ENCODE measurements at places on chromosomes 12 and 14.
A peak's percentile ranks its signal among the peaks of the same experiment; 100 is the strongest.

DNA sequence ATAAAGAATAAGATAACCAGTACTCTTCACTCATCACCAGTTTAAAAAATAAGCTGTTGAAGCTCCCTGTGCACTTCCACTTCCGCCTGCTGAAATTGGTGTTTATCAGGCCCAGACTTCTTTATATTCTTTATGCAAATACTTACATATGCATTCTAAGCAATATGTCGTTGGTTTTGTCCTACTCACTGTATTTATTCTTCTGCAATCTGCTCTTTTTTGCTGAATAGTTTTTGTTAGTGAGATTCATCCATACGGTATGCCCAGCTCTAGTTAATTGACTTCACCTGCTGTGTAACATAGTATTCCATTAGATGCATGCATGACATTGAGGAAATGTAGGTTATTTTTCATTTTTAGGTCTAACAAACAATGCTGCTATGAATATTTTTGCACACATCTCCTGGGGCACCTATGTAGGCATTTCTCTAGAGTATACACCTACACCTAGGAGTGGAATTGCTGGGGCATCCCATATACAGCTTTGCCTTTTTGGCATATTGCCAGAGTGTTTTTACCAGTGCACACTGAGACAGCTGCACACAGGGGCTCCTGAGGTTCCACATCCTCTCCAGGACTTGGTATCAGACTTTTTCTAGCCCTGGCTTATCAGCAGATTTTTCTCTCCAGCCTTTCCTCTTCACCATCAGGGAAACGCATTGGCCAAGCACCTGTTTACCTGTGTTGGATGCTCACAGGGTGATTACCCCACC is 1.0 kb upstream of the NRIP2 start:
- peak; percentile 7 for DNase-seq

DNA sequence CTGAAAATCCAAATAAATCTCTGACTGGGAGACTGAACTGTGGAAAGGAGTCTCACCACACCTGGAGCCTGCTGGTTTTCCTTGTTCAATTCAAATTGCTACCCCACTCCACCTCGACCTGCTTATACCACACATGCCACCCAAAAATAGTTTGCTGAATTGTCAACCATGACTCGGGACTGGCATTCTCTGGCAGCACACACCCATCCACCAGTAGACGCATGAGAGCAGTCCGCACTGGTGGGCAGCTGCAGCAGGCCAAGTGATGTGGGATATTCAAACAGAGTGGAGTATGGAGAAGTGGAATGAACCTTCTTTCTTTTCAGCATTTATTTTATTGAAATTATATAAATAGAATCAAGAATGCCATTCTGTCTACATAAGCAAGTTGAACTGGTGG is 38.7 kb upstream of the SYCP3 start:
- no peak for DNase-seq

DNA sequence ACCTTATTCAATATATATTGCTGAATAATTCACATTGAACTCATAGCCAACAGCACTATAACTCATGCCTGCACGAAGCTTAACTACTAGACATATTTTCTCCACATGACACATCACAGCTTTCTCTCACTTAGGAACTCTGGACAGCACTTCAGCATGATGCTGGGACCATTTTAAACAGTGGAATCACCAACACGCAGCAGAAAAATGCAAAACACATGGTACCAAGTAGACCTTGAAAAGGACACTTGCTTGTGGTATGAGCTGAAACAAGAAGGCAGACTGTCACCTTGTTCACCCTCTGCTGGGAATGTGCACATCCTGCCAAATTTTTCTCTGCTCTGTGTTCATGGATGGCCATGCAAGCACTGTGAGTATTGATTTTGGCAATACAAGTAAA is 34.8 kb upstream of the CD9 start:
- DNase-seq = no peak

GRCh38 chr12:53195516-53196420 is 11.3 kb downstream of the ITGB7 start:
- no peak for DNase-seq

GRCh38 chr14:91299121-91300115 is 54.9 kb upstream of the GPR68 start:
- no peak for DNase-seq

- no peak for DNase-seq
Measured at GRCh38 chr12:30882706-30883105, 43.8 kb upstream of the TSPAN11 start.

GRCh38 chr14:48690349-48690748 is 895.8 kb downstream of the RPS29 start:
- no peak for DNase-seq

DNA sequence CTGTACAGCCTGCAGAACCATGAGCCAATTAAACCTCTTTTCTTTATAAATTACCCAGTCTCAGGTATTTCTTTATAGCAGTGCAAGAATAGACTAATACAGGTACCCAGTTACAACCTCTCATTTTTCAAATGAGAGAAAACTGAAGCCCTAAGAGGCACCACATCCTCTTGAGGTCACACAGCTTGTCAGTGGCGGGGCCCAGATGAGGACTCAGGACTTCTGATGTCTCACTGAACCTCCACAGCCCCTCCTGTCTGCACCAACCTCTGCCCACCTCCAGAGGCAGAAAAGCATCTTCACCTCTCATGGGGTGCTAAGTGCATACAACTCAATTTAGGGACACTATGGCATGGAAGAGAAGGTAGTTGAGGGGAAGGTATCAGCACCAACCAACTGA is 120.7 kb downstream of the CRACR2A start:
- no peak for DNase-seq

- no peak for DNase-seq
Measured at GRCh38 chr12:98736352-98737321, 91.5 kb downstream of the APAF1 start.

DNA sequence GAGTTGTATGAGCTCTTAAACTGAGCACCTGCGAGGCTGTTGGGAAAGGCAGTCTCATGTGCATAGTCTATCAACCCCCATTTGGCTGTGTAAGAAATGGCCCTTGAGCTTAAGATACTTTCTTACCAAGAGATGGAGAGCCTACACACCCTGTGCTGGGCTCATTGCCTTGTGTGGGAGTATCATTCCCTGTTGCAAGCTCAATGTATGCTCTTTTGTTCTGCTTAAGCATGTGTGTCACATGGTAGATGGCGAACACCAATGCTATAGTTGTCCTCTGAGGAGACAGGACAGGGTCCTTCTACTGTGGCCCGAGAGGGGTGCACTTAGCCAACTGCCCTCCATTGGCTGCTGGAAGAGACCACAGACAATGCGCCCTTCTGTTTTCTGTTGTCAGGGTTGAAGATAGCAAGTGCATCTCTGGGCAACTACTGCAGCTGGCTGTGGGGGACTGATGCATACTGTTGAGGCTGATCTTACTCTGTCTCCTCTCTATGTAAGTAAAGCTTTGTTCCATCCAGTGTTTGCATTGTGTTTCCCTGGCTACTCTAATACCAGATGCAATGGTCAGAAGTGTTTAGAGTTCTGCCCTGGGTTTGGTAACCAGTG is 79.5 kb downstream of the PTPRB start:
- DNase-seq = no peak

DNA sequence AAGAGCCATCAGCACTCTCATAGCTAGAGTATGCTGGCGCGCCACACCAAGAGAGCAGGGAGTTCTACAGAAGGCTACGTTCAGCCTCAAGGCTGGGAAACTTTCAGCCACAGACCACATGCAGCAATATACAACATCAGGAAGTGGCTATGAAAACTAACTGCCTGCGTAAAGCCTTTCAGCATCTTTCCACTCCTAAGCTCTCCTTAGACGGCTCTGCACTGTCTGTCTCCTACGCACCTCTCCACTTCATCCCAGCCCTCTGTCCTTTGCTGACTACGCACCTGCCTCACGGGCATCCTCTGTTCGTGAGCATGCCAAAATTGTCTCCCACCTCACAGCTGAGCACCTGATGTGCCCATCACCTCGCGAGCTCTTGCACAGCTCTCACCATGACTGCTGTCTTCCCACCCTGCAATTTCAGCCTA is 9.7 kb downstream of the MPHOSPH9 start:
- no peak for DNase-seq

GRCh38 chr12:51911788-51912711 is 4.7 kb downstream of the ACVRL1 start:
- peak; percentile 51 for DNase-seq

- no peak for DNase-seq
Measured at GRCh38 chr12:128644664-128645296, 179.0 kb downstream of the SLC15A4 start.

GRCh38 chr14:25041898-25042297 is 8.0 kb downstream of the STXBP6 start:
- no peak for DNase-seq

GRCh38 chr12:570921-571794 is 92.1 kb downstream of the NINJ2 start:
- DNase-seq = no peak

- no peak for DNase-seq
Measured at GRCh38 chr12:118655588-118655987, 279.2 kb downstream of the SUDS3 start.

DNA sequence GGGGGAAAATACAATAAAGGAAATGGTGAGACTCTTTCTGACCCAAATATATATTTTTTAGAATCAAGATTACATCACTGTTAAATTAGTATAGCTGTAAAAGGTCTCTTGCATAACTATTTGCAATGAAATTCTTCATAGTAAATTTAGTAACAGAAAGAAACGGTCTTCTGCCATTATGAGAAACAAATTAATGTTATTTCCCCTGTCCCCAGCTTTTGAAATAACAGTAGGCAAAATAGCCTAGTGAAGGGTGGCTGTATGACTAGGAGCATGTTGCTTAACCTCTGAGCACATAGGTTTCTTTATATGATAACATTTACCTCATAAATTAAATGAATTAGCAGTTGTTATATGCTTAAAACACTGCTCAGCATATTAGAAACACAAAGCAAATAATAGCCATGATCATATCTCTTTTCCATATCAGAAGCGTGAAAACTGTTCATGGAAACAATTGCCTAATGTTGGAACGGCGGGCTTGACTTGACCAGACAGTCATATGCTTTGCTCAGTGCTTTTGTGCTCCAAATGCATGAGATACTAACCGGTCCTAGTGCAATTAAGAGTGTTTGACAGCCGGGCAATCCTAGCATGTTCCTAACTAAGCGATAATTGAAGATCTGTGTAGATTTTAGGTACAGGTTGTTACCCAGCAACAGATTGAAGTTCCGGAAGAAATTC is 24.0 kb downstream of the BHLHE41 start:
- DNase-seq = no peak

DNA sequence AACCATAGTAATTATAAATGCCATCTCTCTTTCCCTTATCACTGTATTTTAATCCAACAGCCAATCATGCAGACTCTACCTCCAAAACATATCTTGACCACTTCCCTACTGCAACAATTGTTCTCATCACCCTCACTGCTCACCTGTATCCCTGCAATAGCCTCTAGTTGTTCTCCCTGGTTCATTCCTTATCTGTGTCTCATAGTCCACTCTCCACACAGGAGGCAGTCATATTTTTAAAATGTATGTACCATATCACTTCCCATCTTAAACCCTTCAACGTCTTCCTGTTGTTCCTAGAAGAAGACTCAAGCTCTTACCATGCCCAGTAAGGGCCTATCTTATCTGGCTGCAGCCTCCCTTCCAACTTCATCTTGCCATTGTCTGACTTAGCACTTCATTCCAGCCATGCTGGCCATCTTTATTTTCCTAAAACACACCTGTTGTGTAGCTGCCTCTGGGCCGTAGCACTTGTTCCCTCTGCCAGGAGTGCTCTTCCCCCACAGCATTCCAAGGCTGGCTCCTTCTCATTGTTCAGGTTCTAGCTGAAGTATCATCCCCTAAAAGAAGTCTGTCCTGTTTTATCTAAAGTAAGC is 27.8 kb upstream of the BHLHE41 start:
- no peak for DNase-seq

GRCh38 chr12:57842342-57843294 is 3.9 kb downstream of the CTDSP2 start:
- no peak for DNase-seq

GRCh38 chr12:73106296-73106695 is 834.1 kb downstream of the TRHDE start:
- no peak for DNase-seq

DNA sequence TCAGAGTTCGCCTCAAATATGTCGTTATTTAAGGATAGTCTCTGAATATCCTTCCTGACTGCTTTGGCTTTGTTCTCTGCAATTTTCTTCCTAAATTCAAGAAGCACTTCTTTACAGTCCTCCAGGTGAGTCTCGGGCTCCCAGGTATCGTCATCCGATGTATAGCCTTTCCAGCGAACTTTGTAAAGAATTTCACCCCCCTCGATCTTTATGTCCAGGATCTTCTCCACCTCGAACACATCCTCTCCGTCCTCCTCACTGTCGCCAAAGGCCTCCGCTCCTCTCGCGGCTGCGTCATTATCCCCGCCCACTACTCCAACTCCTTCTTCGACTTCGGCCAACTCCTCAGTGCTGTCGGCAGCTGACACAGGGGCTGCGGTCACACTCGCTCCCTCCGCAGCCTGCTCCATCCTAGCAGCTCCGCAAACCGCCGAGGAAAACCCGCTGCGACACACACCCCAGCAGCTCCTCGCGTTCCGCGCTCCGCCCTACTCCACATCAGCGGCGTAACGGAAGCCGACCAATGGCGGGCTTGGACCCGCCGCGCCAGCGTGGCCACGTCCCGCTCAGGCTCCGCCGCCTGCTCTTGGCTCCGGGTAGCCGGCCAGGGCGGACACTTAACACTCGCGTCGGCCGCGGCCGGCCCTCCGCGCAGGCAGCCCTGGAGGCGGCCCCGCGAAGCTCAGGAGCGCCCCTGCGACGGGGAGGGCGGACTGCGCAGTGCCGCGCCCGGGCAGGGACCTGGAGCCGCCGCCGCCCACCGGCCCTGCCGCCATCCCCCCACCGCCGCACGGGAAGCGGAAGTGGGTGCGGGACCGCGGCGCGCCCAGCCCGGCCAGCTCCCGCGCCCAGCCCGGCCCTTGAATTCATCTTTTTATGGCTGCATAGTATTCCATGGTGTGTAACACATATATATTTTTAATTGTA is 4.1 kb downstream of the CD163L1 start:
- DNase-seq = no peak

- no peak for DNase-seq
Measured at GRCh38 chr12:46472144-46472705, 99.7 kb upstream of the SLC38A2 start.

- DNase-seq = no peak
Measured at GRCh38 chr14:99327050-99327449, 55.1 kb upstream of the BCL11B start.

DNA sequence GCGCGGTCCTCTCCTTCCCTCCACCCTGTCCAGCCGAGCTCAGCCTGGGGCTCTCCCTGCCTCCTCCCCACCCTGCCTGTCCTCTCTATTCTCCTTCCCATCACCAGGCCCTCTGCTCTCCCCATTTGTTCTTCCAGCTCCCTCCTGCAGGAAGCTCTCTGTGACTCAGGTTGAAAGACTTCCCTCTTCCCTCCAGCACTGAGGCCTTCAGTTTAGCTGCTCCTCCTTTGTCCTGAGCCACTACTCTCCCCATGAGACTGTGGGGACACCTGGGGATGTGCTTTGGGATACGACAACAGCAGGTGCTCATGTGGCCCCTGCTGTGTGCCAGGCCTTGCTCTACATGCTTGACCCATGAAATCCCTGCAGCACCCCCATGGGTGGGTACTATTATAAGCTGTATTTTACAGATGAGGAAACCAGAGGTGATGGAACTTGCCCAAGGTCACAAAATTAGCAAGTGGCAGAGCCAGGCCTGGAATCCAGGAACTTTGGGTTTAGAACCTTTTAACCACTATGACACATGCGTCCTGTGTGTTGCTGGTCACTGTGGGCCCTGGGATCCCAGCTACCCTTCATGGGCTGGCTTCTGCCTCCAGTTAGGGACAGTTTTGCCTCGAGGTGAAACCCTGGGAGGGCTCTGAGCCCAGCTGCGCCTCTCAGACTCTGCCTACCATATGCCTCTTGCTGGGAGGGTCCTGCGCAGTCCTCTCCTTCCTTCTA is 5.5 kb downstream of the KRT80 start:
- DNase-seq = no peak

Data from HL-60 (cell line).